Peyer's patch (tissue), 4 donors: ENCODE measurements at places on chromosomes 5 and 9. TPM values are rescaled to one million over a fixed set of nuclear protein-coding genes. Genes with fewer than 3 reads are reported as not detected.

DNA sequence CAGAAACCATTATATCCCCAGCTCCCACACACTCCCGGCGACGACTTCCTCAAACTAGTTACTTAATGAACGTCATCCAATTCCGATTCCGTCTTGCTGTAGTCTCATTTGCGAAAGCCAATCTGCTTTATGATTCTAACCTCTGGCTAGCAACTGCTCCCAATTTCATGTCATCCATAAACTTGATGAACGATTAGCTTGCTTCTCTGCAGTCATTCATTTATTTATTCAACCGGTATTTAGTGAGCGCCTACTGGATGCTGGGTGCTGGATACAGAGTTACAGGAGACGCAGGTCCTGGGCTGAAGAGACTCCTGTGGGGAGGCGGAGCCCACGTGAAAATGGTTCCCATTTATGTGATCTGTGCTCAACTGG lies 46.2 kb downstream of the TSPAN17 start:
- DNase-seq: no peak

- no peak for DNase-seq
Measured at GRCh38 chr5:111439473-111440075, 72.8 kb downstream of the STARD4 start.

GRCh38 chr5:142134331-142135010 lies 25.9 kb downstream of the NDFIP1 start:
- no peak for DNase-seq

GRCh38 chr5:174147551-174147950 lies 102.0 kb downstream of the NSG2 start:
- DNase-seq: no peak

DNA sequence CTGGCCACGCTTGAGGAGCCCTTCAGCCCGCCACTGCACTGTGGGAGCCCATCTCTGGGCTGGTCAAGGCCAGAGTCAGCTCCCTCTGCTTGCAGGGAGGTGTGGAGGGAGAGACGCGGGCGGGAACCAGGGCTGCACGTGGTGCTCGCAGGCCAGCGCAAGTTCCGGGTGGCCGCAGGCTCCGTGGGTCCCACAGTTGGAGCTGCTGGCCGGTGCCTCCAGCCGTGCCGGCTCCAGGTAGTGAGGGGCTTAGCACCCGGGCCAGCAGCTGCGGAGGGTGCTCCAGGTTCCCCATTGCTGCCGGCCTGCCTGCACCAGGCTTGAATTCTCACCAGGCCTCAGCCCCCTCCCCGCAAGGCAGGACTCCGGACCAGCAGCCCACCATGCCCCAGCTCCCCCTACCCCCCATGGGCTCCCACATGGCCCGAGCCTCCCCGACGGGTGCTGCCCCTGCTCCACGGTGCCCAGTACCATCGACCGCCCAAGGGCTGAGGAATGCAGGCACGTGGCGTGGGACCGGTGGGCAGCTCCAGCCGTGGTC lies 192.8 kb upstream of the IZUMO3 start:
- DNase-seq: no peak

GRCh38 chr9:123642291-123643278 lies 286.6 kb downstream of the CRB2 start:
- DNase-seq: no peak

- DNase-seq: no peak
Measured at GRCh38 chr9:134327671-134328231, 1.5 kb downstream of the RXRA start.

DNA sequence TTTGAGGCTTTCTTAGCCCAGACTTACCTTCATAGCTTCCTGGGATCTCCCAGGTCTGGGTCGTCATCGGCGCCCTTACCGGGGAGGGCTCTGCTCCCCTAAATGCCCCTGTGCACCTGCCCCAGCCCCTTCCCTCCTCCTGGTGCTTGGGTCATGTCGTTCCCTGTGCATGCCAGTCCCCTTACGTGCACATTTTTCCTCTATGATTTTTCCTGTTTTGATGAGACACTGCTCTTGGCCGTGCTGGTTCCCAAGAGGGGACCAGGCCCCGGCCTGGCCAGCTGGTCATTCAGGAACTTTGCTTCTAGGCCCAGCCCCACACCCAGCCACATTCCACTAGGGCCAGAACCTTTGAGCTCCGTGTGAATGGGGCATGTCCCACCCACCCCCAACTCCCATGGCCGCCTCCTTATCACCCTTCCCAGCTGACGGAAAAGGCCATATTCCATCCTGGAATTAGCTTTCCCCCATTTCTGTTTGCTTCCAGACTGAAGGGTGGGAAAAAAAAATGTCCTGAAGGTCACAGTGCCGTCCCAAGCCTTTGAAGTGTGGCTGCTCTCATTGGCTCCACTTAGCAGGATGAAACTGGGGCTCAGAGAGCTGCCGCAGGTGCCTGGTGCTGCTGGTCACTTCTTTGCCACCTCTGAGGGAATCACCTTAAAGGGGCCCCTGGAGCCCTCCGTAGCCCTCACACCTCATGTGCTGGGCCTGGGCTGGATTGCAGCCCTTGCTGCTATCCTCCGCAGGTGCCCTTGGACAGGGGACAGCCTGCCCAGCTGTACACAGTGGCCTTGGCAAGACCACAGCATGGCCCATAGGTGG lies 25.1 kb downstream of the ERGIC1 start:
- DNase-seq: peak; percentile 81

DNA sequence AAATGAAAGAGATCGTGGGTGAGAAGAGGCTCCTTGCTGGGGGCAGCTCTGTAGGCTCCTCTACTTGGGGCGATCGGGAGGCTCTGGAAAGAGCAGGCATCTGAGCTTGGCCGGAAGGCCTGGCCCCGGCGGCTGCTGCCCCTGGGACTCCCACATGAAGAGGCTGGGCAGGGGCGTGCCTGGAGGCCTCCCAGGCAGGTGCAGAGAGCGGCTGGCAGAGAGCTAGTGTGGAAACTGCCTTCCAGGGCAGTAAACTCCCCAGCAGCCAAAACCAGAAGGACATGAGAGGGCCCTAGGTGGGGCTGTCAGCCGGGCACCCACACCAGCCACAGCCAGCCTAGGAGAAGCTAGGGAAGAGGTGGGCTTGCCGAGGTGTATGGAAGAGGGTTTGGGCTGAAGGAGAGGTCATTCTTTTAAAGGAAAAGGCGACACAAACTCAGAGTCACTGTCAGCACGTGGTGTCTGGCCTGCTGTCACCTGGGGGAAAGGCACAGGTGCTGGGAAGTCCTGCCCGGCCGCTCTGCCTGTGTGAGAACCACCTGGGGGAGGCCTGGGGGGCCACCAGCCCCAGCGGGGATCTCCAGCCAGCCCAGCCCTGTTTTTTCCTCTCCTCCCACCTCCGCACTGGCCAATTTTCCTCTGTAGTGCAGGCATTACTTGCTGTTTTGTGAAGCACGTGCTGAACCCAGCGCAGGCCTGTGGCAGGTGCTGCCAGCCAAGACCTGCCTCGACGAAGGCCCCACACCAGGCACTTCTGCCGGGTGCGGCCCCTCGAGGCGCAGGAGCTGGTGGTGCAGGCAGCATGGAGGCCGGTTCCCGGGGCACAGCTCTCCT lies 44.8 kb upstream of the EGFL7 start:
- DNase-seq: peak; percentile 61

GRCh38 chr5:41503310-41503709 lies 7.1 kb downstream of the PLCXD3 start:
- DNase-seq: no peak

GRCh38 chr9:5817862-5818261 lies 15.1 kb downstream of the ERMP1 start:
- no peak for DNase-seq

- DNase-seq: no peak
Measured at GRCh38 chr9:113425072-113425471, 14.5 kb downstream of the C9orf43 start.

- no peak for DNase-seq
Measured at GRCh38 chr9:68555437-68556150, 14.9 kb upstream of the TMEM252 start.

GRCh38 chr9:123960366-123960765 lies 30.4 kb upstream of the DENND1A start:
- no peak for DNase-seq

- DNase-seq: no peak
Measured at GRCh38 chr9:18473652-18474279, at the start of gene ADAMTSL1. Gene ADAMTSL1 (plus strand): TSS chr9:18474153. CDS start chr9:18474233, 80 bp downstream.

- no peak for DNase-seq
Measured at GRCh38 chr5:173454361-173454735, 126.1 kb upstream of the STC2 start.

GRCh38 chr9:123395276-123395688 lies 39.3 kb downstream of the CRB2 start:
- no peak for DNase-seq

Gene MYORG
- 97.2 TPM for total RNA-seq

Gene NELFB
- 49.2 TPM for total RNA-seq

Gene STK32A
- 0.38 TPM for total RNA-seq

Gene SAPCD2
- total RNA-seq: 5.6 TPM

Gene PCDHB7
- total RNA-seq: not detected

Gene TNFAIP8
- 11.4 TPM for total RNA-seq
